ENCODE measurements at places on chromosomes 13 and 19.

GRCh38 chr13:33258808-33259193 is 26.8 kb downstream of the STARD13 start:
- DNase-seq, result no peak

- no peak for DNase-seq
Observed at GRCh38 chr13:96992633-96993032, 1.6 kb downstream of the OXGR1 start.

- DNase-seq, result no peak
Observed at GRCh38 chr13:49938314-49938713, 2.2 kb upstream of the SPRYD7 start.

DNA sequence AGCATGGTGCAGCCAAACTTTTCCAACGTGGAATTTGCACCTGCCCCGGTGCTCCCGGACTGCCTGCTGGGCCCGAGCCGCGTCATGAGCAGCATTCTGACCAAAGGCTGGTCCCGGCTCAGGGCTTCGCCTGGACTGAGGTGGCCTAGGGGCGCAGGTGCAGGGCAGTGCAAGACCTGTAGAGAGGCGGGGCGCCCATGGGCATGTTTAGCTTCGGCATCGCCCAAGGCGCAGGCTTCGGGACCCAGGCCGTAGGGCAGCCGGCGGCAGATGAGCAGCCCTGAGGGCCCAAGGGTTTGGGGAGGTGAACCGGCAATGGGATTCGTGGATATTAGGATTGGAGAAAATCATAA is 23.8 kb downstream of the LRFN3 start:
- DNase-seq, result no peak

DNA sequence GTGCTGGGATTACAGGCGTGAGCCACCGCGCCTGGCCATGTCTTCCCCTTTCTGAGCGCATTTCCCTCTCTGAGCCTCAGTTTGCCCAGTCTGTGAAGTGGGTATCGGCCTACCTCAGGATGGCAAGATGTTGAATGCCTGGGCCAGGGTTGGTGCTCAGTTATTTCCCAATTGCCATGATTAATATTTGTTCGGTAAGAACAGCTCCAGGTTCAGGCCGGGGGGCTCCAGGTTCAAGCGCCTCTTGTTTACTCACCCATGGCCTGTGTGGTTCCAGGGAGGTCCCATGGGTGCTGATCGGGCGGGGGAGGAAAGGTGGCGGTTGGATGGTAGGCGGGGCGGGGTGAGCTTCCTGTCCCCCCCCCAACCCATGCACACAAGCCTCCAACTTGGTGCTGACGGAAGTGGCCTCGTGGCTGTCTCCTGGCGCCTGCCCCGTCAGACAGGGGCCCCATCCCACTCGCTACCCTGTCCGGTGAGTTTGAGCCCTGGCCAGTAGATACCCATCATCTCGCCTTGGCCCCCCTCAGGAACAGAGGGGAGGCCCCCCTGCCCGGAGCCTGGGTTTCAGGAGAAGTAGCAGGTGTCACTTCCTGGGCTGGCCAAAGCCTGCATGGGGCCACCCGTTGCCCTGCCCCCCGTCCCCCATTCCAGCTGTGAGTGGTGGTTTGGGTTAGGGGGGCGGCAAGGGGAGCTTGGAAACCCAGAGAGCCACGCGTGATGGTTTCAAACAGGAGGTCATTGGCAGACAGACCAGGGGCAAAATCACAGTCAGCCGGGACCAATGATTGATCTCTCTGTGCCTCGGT is at the start of gene FCHO1:
Gene FCHO1 (plus strand): TSS at position 375 of the 809 bp plus-strand sequence. CDS start 3,688 bp downstream, outside the sequence.
- DNase-seq, result peak; percentile 64

- no peak for DNase-seq
Observed at GRCh38 chr19:37251308-37252229, 33.6 kb downstream of the ZNF383 start.

DNA sequence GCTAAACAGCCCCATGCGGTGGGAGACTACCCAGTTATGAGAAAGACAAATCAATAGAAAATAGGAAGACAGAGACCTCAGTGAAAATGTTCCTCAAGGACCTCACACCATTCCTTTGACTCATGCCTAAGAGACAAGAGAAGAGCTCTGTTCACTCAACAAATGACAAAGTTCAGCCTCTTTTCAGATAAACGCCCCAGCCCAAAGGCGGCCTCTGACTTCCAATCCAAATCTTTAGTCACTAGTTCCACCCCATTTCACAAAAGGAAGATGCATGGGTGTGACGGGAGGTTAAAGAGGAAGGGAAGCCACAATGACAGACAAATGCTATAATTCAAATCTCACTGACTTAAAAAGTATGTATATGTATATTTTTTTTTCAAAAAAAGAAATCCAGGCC is 8.1 kb downstream of the CARS2 start:
- no peak for DNase-seq

DNA sequence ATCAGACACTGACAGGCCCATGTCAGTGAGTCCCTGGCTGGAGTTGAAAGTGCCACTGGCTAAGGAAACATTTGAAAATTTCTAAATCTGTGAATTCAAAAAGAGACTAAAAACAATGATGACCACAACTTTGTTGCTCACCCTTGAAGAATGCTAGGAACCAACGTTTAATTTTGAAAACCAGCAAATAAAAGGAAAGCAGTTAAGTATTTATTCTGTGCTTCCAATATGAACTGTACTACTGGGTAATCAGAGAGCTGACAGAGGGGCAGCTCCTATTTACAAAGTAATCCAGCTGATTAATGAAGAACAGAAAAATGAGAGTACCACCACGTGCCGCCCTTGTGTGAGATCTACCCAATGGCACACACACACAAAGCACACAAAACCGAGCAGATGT is 44.7 kb upstream of the LATS2 start:
- no peak for DNase-seq

GRCh38 chr19:12603714-12604113 is 6.9 kb downstream of the ZNF490 start:
- DNase-seq, result peak; percentile 15

GRCh38 chr19:35549174-35549788 is 3.9 kb downstream of the TMEM147 start:
- no peak for DNase-seq

GRCh38 chr13:74092711-74093110 is 41.5 kb downstream of the KLF12 start:
- DNase-seq, result no peak

DNA sequence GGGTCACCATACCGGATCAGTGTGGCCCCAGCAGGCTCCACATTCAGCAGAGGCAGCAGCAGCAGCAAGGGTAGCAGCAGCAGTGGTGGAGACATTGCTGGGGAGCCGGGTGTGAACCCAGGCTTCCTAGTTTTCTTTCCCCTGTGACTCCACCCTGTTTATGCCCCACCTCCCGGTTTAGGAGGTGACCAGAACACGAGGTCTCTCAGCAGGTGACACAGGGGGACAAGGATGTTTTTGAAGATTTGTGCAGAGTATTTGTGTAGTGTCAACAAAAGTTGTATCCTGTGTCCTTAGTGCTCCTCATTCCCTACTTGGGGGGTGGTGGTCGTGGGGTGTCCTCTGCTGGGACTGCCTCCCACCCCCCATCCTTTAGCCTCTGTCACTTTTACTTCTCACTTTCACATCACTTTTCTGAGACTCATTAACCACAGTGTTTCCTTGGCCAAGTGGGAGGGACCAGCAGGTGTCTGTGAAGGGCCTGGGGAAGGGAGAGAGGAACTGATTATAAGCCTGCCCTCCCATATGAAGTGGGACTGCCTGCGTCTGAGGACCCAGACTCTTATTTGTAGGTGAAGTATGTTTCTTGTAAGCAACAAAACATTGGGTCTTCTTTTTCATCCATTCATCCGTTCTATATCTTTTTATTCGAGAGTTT is 15.6 kb upstream of the KCNC3 start:
- DNase-seq, result no peak

GRCh38 chr13:21055511-21056045 is 5.8 kb downstream of the LATS2 start:
- no peak for DNase-seq

GRCh38 chr13:100434010-100434763 is 154.4 kb downstream of the GGACT start:
- no peak for DNase-seq

- no peak for DNase-seq
Observed at GRCh38 chr19:7979011-7979410, 26.4 kb downstream of the ELAVL1 start.

DNA sequence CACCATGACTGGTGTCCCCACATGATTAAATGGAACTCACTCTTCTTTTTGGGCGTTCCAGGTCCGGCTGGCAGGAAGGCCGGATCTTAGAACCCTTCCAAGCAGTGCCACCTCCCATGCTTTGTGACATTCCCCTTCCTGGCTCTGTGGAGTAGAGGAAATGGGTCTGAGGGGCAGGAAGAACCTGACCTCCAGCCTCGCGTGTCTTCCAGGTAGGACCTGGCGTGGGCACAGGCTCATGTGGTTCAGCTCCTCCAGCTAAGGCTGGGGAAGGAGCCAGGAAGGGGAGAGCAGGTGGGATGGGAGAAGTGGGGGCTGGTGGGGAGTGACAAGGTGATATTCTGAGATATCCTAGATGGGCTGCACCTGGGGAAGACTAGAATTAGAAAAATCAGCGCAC is 2.1 kb downstream of the TMEM255B start:
- no peak for DNase-seq

DNA sequence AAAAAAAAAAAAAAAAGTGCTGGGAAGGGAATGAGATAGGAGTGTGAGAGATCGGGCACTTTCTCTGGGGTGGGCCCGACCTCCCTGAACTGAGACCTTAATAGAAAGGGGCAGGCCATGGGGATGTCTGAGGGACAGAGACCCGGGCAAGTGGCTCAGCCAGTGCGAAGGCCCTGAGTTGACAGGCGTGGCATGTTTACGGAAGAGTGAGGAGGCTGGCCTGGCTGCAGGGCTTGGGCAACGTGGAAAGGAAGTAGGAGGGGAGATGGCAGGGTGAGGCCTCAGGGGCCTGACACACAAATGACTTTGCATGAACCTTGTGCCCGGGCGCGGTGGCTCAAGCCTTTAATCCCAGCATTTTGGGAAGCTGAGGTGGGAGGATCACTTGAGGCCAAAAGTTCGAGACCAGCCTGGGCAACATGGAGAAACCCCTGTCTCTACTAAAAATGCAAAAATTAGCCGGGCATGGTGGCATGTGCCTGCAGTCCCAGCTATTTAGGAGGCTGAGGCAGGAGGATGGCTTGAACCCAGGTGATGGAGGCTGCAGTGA is 13.9 kb downstream of the FCHO1 start:
- no peak for DNase-seq

GRCh38 chr13:41595298-41595697 is 137.9 kb downstream of the RGCC start:
- DNase-seq, result no peak

DNA sequence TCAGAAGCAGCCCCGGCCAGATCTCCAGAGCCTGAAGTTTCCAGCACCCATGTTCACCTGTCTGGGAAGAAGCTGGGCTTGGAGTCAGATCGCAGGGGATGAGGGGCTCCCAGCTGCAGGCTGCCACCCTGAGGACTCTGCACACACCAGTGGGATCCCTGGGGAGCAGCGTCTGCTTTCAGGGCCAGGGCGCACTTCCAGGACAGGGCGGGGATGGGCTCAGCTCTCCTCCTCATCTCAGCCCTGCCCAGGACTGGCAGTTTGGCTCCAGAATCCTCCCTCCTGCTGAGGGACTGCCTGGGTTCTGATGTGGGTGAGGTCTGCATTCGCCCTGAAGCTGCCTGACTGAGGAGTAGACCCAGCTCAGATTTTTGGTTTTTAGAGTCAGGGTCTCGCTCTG is 3.5 kb downstream of the SLC7A9 start:
- no peak for DNase-seq

- DNase-seq, result no peak
Observed at GRCh38 chr19:24166055-24166454, 79.1 kb downstream of the ZNF254 start.

- DNase-seq, result no peak
Observed at GRCh38 chr19:52590728-52591127, 20.6 kb downstream of the ZNF701 start.

DNA sequence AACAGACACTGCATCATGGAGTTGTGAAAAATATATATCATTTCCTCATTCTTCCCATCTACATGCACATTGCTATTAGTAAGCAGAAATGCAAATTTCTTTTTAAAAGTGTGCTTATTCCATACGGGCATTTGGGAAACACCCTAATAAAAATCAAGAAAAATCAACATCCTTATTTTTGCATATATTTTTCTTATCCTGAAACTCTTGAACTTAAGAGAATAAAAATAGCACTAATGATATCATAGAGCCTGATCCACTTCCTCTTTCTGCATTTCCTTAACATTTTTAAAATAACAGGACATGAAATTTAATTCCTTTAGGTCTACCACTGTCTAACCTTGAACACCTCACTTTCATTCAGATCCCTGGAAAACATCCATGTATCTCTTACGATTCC is 123.3 kb downstream of the VWA8 start:
- no peak for DNase-seq

- no peak for DNase-seq
Observed at GRCh38 chr19:6100284-6100915, 9.9 kb downstream of the RFX2 start.

GRCh38 chr13:74052402-74052928 is 81.7 kb downstream of the KLF12 start:
- no peak for DNase-seq

GRCh38 chr19:38543807-38544568 is 73.8 kb downstream of the MAP4K1 start:
- no peak for DNase-seq

- no peak for DNase-seq
Observed at GRCh38 chr13:113083402-113084061, 22.1 kb upstream of the F7 start.

- no peak for DNase-seq
Observed at GRCh38 chr19:5492635-5493409, 37.6 kb downstream of the ZNRF4 start.

DNA sequence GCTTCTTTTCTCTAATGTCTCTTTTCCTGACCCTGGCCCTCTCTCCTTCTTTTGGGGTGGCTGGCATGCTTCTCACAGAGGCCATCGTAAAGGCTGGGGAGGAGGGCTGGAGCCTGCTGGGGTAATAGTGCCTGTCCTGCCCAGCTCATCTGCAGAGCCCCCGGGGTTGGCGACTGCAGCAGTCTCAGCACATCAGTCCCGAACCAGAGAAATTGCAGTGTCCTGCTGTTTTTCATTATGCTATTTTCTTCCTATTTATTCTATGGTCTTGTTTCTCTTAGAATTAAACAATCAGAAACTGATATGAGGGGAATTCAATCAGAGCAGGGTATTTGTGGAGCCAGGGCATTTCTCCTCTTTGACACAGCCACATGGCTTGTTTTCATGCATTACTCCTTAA is 166.4 kb downstream of the SHISA2 start:
- no peak for DNase-seq

- DNase-seq, result no peak
Observed at GRCh38 chr13:77514336-77514726, 21.2 kb upstream of the SCEL start.

GRCh38 chr13:73189362-73189761 is 130.6 kb downstream of the KLF5 start:
- no peak for DNase-seq

GRCh38 chr19:47769534-47769933 is 9.0 kb upstream of the SELENOW start:
- DNase-seq, result no peak

DNA sequence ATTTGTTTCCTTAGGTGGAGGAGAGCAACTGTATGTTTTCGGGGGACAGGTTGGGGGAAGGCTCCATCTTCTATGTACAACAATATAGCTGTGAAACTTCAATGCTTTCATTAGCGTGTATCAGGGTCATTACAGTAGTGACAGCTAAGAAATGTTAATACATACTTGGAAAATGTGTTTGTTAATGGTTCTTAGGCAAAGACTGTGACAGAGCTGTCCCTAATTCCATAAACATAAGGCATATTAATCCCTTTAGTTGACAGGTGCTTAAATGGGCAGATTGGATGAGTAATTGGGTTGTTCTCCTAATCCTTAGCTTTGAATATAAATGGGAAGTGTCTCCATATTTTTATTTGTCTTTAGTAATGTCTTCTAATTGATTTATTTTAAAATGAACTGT is 313.7 kb downstream of the HS6ST3 start:
- no peak for DNase-seq
